ENCODE measurements at places on chromosomes 3 and 15.

DNA sequence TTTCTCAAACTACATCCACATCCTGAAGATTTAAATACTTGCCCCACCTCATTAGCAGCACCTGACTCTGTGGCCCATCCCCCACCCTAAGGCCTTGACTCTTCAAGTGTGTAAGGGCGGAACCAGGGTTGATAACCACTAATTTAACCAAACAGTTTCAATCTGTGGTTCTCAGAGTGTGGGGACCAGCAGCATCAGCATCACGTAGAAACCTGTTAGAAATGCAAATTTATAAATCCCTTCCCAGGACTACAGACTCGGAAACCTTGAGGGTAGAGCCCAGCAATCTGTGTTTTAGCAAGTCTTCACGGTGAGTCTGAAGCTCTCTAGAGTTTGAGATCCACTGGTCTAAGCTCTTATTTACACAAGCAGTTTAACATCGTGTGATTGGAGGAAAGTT is 12.4 kb downstream of the GNB4 start:
- no peak for DNase-seq

GRCh38 chr15:97126553-97127233 is 796.2 kb downstream of the NR2F2 start:
- no peak for DNase-seq

GRCh38 chr15:65369651-65370050 is 8.2 kb downstream of the IGDCC3 start:
- DNase-seq, result no peak

GRCh38 chr15:101675015-101675414 is 22.8 kb upstream of the TM2D3 start:
- DNase-seq, result no peak

GRCh38 chr3:170046269-170047132 is 8.7 kb downstream of the GPR160 start:
- no peak for DNase-seq

DNA sequence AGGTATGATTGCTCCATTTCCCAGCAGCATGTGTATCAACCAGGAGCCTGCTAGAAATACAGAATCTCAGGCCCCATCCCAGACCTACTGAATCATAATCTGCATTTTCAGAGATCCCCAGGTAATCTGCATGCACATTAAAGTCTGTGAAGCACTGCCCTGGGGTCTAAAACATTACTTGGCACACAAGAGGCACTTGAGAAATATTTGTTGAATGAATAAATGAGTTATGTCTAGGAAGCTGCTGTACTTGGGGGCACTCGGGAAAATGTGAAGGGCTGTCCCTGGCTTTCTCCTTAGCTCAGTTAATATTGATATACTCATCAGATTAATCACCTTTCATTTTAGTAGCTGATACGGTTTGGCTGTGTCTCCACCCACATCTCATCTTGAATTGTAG is 184.4 kb downstream of the RORA start:
- DNase-seq, result no peak

DNA sequence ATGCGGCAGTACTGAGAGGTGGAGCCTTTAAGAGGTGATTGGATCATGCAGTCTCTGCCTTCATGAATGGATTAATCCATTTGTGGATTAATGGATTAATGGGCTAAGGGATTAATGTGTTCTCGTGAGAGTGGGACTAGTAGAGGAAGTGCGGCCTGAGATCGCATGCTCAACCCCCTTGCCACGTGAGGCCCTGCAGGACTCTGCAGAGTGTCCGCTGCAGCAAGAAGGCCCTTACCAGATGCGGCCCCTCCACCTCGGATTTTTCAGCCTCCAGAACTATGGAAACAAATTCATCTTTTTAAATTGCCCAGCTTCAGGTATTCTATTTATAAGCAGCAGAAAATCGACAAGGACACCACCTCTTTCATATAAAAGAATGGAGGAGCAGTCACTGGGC is 148.8 kb downstream of the TPRA1 start:
- no peak for DNase-seq

- no peak for DNase-seq
Observed at GRCh38 chr3:175670557-175670956, 811.4 kb downstream of the NAALADL2 start.

GRCh38 chr3:132418916-132419315 is 1.6 kb downstream of the DNAJC13 start:
- no peak for DNase-seq

DNA sequence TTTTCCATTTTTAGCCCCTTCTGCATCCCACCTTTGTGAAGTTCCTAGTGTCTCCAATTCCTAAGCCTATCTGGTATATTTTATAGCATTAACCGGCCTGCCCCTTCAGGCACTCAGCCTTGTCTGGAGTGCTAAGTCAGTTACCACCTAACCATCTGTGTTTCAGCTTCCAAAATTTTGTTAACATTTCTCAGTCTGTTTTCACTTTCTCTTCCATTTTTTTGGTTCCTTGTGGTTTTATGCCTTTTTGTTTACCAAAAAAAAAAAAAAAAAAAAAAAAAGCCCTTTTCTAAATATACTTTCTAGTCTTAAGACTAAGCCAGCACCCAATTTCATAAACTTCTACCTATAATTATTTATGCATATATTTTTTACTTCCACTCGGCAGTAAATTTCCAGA is 92.4 kb downstream of the CSNK1G1 start:
- no peak for DNase-seq

GRCh38 chr3:192079098-192079497 is 618.1 kb downstream of the PYDC2 start:
- no peak for DNase-seq

DNA sequence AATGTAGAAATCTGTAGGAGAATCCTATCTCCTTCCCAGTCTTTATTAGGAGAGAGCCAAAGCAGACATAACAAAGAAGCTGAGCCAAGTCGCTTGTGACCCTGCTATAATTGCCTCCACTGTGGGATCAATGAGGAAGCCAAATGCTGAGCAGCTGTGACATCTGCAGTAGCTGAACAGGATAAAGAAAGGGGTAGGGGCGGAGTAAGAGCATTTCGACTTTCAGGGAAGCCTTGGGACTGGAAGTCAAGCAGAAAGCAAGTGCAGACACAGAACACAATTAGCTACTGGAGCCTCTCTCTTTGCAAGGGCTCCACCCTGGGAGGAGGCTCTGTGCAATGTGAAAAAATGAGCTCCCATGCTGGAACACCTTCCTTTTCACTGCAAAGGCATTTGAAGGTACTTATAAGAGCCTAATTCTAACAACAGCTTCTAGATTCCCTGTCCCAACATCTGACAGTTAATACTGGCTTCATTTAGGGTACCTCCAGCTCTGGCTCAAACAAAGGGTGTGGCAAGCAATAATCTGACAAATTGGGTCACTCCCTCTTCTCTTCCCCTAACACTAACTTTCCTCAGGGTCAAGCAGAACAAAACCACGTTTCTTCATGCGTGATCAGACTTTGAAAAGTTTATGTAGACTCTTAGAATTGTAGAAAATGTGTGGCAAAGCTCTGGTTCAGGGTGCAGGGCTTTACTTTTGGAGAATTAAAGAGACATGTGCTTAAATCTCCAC is 166.4 kb downstream of the CADPS start:
- no peak for DNase-seq

- DNase-seq, result no peak
Observed at GRCh38 chr15:41666353-41666920, 6.2 kb downstream of the MGA start.

GRCh38 chr3:193980326-193980725 is 155.6 kb upstream of the HES1 start:
- DNase-seq, result no peak

- no peak for DNase-seq
Observed at GRCh38 chr3:101928890-101929289, 79.6 kb downstream of the NFKBIZ start.

GRCh38 chr3:35969406-35969805 is 330.1 kb downstream of the ARPP21 start:
- DNase-seq, result no peak

DNA sequence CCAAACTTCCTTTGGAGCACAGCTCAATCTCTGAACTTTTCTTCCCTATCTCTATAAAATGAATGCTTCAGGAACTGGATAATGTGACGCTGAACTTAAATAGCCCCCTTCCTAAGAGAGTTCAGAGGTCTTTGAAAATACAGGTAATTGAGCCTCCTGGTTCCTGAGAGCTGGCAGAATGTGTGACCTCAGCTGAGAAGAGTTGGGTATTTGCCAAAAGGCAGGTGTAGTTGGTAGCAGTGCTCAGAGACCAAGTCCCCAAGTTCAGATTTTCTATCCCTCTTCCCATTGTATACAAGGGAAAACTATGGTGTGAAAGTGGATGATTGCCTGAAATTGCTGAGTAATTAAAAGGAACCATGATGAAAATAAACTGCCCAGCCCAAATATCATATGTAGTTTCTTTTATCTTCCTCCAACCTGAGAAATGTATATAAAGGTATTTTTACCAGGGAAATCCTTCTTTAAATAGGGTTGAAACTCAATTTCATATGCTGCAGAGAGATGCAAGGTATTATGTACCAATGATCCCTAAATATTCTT is 154.6 kb upstream of the ICE2 start:
- DNase-seq, result no peak

GRCh38 chr15:99631255-99631654 is 65.5 kb downstream of the MEF2A start:
- DNase-seq, result no peak

DNA sequence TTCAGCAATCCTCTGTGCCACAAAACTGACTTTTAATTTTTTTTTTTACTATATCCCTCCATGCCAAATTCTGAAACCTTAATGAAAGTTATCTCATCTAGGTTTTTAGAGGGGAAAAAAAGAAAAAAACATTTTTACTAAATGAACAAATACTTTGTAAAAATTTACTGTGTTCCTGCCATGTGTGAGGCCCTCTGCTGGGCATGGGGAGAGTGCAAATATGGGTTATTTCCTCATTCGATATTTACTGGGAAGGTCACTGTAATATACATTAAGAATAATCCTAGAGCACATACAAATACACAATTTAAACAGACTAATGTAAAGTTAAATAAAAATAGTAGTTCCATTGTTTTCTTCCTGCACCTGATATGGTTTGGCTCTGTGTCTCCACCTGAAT is 215.0 kb downstream of the GRM7 start:
- no peak for DNase-seq

- DNase-seq, result no peak
Observed at GRCh38 chr15:40398413-40398873, 7.2 kb upstream of the IVD start.

GRCh38 chr3:171383206-171384018 is 76.8 kb downstream of the TNIK start:
- DNase-seq, result no peak

DNA sequence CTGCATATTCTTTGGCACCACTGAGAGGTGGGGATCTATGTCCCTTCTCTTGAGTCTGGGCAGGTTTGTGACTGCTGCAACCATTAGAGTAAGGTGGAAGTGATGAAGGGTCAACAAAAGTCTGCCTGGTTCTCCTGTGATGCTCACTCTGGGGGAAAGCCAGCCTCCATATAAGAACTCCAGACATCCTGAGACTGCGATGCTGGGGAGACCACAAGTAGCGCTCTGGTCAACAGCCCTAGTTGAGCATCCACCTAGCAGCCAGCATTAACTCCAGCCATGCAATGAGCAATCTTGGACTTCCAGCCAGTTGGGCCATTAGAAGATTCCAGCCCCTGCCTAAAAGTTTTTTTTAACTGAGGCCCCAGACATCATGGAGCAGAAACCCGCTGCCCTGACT is 62.8 kb downstream of the SCN11A start:
- DNase-seq, result no peak

Data from GM18507 (cell line).